ENCODE measurements at places on chromosomes 6 and 20.
A peak's percentile ranks its signal among the peaks of the same experiment; 100 is the strongest.

- DNase-seq: no peak
Observed at GRCh38 chr6:72547020-72547419, 74.8 kb upstream of the KCNQ5 start.

- DNase-seq: no peak
Observed at GRCh38 chr20:3874194-3874844, 14.9 kb upstream of the PANK2 start.

- no peak for DNase-seq
Observed at GRCh38 chr20:24798930-24799705, 150.0 kb upstream of the CST7 start.

GRCh38 chr6:1554476-1555310 is 55.0 kb upstream of the FOXC1 start:
- no peak for DNase-seq

DNA sequence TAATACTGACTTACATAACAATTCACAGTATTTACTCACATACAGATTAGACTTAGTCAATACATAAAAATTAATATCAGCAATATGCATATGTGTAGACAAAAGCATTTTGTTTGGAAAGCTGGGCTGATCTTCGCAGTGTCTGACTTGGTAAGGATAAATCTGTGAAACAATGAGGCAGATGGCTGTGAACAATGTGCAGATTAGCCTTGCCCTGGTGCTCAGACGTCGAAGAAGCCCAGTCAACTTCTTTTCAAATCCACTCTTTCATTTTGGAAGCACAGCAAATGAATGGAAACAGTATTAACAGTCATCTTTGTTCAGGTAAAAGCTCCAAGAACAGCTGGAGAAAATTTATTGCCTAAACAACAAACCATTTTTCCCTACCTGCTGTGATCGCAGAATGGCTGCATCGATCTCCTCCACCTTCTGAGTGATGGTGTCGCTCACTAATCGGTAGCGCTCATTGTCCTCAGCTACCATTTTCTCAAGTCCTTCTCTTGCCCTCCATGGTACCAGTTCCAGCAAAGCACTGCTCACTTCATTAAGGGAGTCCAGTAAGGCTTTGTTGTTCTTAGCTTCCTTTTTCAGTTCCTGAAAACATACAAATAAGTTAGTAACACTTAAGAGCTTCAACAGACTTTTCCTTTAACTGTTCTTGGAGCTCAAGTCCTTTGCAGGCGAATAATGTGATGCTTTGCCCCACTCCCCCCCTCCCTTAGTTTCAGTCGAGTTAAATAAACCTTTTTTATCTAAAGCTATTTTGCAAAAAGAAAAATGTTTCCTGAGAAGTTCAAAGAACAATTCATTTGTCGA is 116.5 kb downstream of the DST start:
- no peak for DNase-seq

DNA sequence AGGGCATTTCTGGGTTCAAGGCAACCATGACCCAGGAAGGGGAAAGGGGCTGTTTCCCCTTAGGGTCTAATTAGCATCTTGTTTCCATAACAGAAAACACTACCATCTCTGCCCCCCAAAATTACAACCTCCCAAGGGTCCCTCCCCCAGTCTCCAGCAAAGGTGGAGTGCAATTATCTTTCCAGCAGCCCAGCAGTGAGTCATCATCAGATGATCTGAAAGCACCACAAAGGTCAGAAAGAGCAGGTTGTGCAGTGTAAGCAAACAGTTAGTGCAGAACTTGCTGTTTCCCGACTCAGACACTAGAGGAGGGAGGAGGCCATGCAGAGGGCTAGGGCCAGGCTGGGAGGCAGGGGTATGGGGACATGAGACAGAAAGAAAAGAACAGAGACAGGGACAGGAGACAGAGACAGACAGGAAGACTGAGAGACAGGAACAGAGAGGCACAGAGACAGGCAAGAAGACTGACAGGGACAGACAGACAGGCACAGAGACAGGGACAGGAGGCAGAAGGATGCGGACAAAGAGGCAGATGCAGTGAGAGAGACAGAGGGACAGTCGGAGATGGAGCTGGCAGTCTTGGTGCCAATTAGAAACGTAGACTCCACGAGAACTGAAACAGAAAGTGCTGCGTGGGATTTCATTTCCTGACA is 62.5 kb downstream of the PYGB start:
- DNase-seq: no peak

GRCh38 chr6:11665604-11666326 is 112.8 kb downstream of the ADTRP start:
- no peak for DNase-seq

DNA sequence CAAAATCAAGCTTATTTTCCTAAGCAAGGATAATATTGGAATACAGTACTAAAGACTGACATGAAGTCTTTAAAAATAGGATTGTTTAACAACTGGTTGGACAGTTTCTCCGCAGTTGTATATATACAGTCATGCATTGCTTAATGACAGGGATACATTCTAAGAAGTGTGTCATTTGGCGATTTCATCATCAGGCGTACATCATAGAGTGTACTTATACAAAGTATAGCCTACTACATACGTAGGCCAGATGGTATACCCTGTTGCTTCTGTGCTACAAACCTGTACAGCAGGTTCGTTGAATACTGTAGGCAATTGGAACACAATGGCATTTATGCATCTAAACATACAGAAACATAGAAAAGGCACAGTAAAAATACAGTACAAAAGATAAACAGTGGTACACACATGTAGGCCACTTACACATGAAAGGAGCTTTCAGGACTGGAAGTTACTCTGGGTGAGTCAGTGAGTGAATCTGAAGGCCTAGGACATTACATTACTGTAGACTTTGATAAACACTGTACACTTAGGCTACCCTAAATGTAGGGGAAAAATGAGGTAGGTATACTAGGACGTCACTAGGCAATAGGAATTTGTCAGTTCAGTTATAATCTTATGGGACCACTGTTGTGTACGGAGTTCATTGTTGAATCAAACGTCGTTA is 20.1 kb downstream of the HECA start:
- DNase-seq: no peak

DNA sequence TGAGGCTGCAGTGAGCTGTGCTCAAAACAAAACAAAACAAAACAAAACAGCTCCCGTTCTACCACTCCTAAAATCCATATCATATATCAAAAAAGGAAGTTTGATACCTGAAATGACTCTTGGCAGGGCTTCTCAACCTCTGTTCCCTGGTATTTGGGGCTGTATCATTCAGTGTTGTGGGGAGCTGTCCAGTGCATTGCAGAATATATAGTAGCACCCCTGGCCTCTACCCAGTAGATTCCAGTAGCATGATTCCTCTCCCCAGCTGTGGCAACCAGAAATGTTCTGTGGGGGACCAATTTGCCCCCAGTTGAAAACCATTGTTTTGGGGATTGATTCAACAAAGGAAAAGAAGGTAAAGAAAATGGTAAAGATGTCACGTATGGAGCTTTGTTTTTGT is 238.9 kb downstream of the PRL start:
- no peak for DNase-seq

- DNase-seq: no peak
Observed at GRCh38 chr6:110689275-110689935, 125.9 kb downstream of the CDK19 start.

- no peak for DNase-seq
Observed at GRCh38 chr20:920311-920710, 4.2 kb upstream of the ANGPT4 start.

- DNase-seq: no peak
Observed at GRCh38 chr6:82362144-82362543, 1.5 kb upstream of the TPBG start.

- DNase-seq: no peak
Observed at GRCh38 chr6:18263418-18264218, 712 bp downstream of the DEK start.

- no peak for DNase-seq
Observed at GRCh38 chr6:11491596-11492463, 45.7 kb upstream of the TMEM170B start.

DNA sequence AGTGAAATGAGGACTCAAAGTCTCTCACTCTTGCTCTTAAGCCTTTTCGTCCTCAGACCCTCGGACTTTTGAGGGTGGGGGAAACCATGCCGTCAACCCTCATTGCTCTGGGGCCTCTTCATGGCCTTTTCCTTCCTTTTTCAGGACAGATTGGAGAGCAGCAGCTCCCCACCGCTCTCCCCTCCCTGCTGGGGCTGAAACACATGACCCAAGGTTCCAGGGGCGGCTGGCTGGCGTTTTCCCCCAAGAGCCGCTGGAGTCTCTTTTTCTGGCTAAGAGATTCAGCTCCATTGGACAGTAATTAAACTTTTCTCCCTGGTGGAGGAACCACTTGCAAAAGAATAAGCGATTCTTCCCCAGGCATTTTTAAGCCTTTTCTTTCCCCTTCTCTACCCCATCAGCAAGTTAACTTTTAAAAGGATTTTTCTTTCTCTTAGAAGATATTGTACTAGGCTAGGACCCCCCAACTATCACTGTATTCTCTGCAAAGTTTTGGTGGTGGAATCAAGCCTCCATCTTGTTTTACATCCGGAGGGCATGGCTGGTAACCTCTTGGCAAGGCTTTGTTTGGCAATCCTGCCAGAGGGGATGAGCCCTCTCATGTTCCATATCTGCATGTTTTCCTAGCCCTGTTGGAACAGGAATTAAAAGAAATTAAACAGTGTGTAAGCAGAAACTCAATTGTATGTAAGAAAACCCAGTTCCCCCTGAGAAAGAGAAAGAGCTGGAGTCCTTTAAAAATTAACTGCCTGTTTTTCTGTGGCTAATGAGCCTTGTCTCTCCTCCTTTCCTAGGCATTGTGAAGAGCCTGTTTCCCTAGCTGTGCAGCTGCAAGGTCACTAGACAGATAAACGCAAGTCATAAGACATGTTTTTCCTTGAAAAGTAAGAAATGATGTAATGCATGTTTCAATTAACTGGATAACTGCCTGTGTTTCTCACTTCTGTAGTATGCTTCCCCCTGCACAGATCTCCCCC is 100.8 kb upstream of the GPR6 start:
- DNase-seq: no peak

- no peak for DNase-seq
Observed at GRCh38 chr6:111503194-111503593, 20.2 kb upstream of the REV3L start.

- DNase-seq: peak; percentile 75
Observed at GRCh38 chr6:156776840-156777576, at the start of gene ARID1B. TSS of gene ARID1B (plus strand) at chr6:156777378. CDS start at chr6:156777681, 303 bp downstream.

DNA sequence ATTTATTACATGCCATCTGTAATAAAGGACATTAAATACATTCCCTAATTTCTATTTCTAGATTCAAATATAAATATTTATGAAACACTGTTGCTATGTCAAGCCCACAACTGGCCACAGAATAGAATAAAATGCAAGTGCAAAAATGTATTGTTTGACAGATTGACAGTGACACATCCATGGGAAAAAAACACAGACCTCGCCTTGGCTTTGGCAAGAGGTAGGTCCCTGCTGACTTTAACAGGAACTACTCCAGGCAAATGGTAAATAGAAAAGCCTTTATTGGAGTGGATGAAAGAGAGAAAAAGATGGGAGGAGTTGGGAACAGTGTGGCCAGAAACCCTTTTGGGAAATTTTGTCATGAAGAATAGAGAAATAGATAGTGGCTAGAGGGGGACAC is 622.9 kb downstream of the UTRN start:
- DNase-seq: no peak

GRCh38 chr6:55957961-55958422 is 82.6 kb upstream of the BMP5 start:
- DNase-seq: no peak

DNA sequence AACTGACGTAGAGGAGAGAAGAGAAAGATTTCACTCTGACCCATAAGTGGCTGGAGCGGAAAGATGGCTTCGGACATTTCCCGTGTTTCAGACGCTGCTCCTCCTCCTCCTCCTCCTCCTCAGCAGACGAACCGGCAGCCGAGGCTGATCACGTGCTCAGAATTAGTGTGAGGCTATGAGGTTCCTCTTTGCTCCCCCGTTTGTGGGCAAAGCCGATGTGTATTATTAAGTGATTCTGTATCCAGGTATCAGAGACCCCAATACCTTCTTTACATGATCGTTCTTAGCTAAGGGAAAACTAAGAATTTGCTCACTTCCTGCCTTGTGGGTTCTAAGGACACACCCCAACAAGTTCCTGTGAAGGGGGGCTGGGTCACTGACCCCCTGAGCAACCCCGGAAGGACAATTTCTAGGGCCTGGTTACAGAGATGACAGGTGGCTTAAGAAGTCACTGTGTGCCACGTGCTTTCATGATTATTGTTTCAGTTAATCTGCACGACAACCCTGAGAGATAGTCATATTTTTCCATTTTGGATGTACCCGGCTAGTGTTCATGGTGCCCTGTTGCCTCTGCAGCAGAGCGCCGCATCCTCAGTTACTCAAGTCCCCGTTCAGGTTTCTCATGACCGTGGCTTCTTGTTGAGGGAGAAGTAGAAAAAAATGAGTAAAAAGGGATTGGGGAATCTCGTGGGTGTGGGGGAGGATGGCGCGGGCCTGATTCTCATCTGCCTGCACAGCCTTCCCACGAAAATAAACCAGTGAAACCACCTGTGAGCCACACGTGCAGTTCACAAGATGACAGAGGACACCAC is 671.8 kb downstream of the QKI start:
- no peak for DNase-seq

GRCh38 chr20:48283470-48284110 is 498.3 kb upstream of the SULF2 start:
- no peak for DNase-seq

GRCh38 chr6:161265554-161265953 is 8.3 kb downstream of the AGPAT4 start:
- no peak for DNase-seq

DNA sequence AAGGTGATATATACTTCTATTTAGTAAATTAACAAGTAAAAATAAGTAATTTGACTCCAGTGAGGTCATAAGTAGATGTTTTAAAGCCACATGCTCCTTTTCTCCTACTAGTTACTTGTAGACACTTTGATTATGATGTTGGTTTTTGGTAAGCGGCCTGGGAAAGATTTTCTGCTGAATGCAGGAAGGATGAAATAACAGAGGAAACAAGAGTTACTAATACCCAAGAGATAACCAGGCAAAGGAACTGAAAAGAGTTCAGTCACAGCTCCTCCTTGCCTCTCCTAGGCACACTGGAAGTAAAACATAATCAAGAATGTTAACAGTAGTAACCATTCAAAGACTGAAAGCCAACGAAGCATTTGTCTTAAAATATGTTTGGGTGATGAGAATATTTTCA is 203.3 kb downstream of the RNGTT start:
- DNase-seq: no peak

DNA sequence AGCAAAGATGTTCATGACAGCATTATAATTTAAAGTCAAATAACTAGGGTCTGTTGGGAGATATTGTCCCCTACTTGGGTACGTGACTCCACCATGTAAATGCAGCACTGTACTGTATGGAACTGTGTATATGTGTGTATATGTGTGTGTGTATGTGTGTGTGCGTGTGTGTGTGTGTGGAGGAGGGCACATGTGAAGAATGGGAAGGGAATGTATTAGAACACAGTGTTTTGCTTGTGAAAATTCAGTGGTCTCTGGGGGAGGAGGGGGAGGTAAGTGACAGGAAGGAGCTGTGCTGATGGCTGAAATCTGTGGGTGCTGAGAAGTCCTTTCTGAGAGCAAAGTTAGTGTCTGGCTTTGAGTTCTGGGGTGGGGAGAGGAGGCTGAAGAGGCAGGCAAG is 23.9 kb upstream of the VEGFA start:
- DNase-seq: no peak

GRCh38 chr6:30265181-30265580 is 52.0 kb upstream of the TRIM26 start:
- DNase-seq: no peak
